Calu3 (cell line): ENCODE measurements at places on chromosomes 5 and 9. TPM values are rescaled to one million over a fixed set of nuclear protein-coding genes. Genes with fewer than 3 reads are reported as not detected.

ASS1 gene
- total RNA-seq = 40.3 and 78.9 TPM in 2 replicates

CDC25C gene
- 14.9 and 15.4 TPM in 2 replicates for total RNA-seq

STK32A gene
- total RNA-seq = 29.5 and 32.5 TPM in 2 replicates

RRAGA gene
- total RNA-seq = 39.7 and 40.6 TPM in 2 replicates

SOX30 gene
- 0.09 TPM in 1 of 2 replicates, not detected in the other for total RNA-seq

HMHB1 gene
- total RNA-seq = not detected in 2 replicates

DNA sequence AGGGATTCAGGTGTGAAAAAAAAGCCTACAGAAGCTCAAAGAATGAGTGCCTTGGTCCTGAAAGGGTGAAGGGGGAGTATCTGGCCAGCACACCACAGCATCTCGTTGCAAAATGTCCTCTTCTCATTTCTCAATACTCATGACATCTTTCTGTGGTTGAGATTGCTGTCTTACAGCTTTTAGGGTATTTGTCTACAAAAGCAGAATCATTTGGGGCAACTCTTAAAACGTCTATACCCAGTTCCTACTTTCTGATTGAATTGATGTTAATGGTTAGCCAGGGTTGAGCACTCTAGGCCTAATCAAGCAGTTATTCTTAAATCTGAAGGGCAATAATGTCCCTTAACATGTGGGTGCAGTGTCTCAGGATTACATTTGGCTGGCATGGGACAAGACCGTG lies 21.2 kb upstream of the PCSK5 start:
- H3K4me3 ChIP-seq = no peak overlapping the region
- no peak for DNase-seq
- H3K4me1 ChIP-seq = no peaks in the 10 kb centered on the region
- no peaks in the 10 kb centered on the region for H3K27me3 ChIP-seq
- H3K36me3 ChIP-seq = no peaks in the 10 kb centered on the region

DNA sequence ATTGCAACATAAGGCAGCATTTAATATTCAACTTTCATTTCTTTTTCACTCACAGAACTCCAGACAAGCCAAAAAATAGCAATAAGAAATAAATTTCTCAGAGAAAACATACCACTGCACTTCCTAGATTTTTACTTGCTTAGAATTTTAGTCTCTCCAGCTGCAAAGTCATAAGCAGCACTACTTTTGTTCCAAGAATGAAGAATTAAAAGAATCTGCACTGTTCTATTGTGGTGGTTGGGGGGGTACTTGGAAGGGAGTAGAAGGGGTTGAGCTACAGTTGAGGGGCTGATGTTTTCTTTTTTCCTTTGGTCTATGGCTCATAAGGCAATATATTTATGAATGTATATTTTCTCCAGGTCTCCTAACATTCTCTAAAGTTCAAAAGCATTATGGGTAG lies 144.5 kb downstream of the KIAA0825 start:
- no peaks in the 10 kb centered on the region for H3K4me1 ChIP-seq
- H3K36me3 ChIP-seq = no peaks in the 10 kb centered on the region
- no peak overlapping the region for H3K27ac ChIP-seq
- no peak overlapping the region for H3K4me3 ChIP-seq
- DNase-seq = no peak

GRCh38 chr5:107653685-107654084 lies 17.1 kb downstream of the EFNA5 start:
- DNase-seq = no peak
- H3K27ac ChIP-seq = peak overlapping the region; percentile 70
- H3K4me3 ChIP-seq = peak overlapping the region; percentile 54
- H3K36me3 ChIP-seq = peaks cover 19% of the 10 kb centered on the region
- peaks cover 53% of the 10 kb centered on the region for H3K4me1 ChIP-seq
- H3K27me3 ChIP-seq = no peaks in the 10 kb centered on the region

- no peak for DNase-seq
- no peak overlapping the region for H3K27ac ChIP-seq
- peaks cover 11% of the 10 kb centered on the region for H3K36me3 ChIP-seq
Observed at GRCh38 chr5:154945695-154946301, 4.9 kb downstream of the MRPL22 start.

DNA sequence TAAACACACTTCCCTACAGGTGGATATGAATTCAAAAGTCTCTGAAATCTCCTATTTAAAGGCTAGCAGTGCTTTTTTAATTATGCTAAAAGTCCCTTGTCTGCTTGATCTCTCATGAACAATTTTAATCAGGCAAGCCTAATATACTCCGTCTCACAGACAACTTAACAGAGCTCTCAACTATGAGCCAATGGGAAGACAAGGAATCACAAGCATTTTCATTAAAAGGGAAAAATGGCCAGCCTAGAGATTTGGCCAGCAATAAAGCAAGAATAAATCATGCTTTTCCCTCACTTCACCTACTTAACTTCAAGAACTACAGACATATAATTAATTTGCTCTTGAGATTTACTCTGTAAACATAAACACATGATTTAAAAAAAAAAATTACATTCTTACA lies 78.0 kb downstream of the RFX3 start:
- H3K27me3 ChIP-seq = no peaks in the 10 kb centered on the region
- DNase-seq = no peak
- no peaks in the 10 kb centered on the region for H3K36me3 ChIP-seq
- H3K27ac ChIP-seq = no peak overlapping the region
- H3K4me3 ChIP-seq = no peak overlapping the region

DNA sequence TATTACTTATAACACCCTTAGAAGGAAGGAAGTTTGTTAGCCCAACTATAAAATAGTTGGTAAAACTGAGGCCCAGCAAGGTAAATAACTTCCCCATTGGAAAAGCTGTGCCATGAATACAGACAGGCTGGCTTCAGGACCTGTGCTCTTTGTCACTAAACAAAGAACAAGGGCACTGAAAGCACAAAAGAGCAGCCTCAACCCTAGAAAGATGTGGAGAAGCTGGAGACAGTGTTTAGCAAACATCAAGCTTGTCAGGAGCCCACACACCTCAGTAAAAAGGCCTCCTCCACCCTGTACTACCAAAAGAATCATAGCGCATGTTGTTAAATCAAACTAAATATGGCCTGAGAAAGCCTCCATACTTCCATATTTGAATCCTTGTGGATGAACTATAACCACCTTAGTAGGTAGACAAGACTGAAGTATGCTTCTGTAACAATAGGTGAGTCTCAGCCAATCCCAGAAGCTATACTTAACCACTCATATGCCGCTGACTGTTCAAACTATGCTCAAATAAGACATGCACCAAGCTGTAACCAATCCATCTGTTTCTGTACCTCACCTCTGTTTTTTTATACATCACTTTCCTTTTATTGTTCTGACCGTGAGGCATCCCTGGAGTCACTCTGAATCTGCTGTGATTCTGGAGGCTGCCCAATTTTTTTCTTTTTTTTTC lies 18.4 kb upstream of the SCGB3A2 start:
- no peaks in the 10 kb centered on the region for H3K36me3 ChIP-seq
- H3K4me3 ChIP-seq = no peak overlapping the region
- no peak overlapping the region for H3K27ac ChIP-seq
- no peak for DNase-seq

DNA sequence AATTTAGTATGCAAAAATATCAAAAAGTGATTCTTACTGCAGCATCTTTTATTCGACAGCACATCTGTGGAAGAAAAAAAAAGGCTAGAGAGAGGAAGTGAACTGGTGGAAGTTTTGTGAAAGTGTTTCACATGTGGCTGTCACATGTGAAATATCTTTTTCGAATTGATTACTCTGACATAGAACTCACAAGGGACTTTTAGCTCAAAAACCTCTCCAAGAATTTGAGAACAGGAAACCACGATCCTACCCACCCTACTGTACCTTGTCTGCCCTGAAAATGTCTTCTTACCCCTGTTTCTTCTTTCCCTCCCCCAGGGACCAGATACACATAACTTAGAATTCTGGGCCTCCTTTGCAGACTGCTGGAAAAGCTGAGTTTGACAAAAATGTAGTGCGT lies 106.5 kb upstream of the PRRC1 start:
- H3K27me3 ChIP-seq = no peaks in the 10 kb centered on the region
- no peaks in the 10 kb centered on the region for H3K36me3 ChIP-seq
- no peak overlapping the region for H3K4me3 ChIP-seq
- H3K27ac ChIP-seq = no peak overlapping the region
- no peak for DNase-seq
- no peaks in the 10 kb centered on the region for H3K4me1 ChIP-seq

DNA sequence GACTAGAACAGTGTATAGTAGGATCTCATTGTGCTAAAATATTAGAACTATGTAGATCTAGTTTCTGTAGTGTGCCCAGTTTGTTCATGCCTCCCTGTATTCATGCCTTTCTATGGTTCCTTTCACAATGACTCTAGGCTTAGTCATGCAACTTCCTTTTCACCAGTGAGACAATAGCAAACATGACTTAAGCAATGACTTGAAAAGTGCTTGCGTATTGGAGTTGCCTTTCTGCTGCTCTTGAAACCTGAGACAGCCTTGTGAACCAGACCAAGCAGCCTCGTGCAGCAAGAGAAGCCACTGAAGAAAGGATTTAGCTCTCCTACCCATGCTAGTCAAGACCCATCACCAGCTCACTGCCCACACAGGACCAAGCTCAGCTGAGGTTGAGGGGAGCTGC lies 294.5 kb upstream of the TAS2R1 start:
- peak overlapping the region; percentile 90 for H3K27ac ChIP-seq
- H3K4me1 ChIP-seq = peaks cover 56% of the 10 kb centered on the region
- peak overlapping the region; percentile 34 for H3K4me3 ChIP-seq
- H3K36me3 ChIP-seq = peaks cover 8% of the 10 kb centered on the region
- peak; percentile 58 for DNase-seq

DNA sequence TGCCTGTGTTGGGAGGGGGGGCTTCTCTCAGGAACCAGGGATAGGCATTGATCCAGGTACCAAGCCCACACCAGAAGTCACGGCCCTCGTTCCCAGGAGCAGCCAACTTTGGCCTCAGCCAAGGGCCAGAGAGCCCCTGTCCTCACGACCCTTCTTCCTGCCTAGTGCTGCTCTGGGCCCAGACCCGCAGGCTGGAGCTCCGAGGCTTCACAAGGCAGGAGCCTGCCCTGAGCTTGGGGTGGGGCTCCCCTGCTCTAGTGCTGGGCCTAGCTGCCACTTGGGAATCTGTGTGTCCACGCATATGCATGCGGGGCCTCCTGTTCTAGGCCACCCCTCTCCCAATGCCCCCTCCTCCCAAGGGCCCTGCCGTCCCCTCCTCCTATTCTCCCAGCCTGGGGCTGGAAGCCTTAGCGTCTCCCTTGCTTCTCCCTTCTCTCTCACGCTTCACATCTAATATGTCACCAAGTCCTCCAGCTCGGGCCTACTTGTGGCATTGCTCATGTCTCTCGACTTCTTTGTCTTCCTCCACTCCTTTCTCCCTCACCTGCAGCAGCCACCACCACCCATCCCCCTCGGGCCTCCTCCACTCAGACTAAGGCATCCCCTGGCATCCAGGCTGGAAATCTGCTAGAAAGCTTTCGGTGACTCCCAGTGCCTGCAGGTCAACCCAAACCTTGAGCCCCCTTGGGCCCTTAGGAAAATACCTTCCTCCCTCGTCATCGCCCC lies 3.4 kb downstream of the UNC5A start:
- no peak overlapping the region for H3K27ac ChIP-seq
- H3K4me1 ChIP-seq = peaks cover 56% of the 10 kb centered on the region
- H3K4me3 ChIP-seq = no peak overlapping the region
- no peaks in the 10 kb centered on the region for H3K27me3 ChIP-seq
- H3K36me3 ChIP-seq = peaks cover 61% of the 10 kb centered on the region

DNA sequence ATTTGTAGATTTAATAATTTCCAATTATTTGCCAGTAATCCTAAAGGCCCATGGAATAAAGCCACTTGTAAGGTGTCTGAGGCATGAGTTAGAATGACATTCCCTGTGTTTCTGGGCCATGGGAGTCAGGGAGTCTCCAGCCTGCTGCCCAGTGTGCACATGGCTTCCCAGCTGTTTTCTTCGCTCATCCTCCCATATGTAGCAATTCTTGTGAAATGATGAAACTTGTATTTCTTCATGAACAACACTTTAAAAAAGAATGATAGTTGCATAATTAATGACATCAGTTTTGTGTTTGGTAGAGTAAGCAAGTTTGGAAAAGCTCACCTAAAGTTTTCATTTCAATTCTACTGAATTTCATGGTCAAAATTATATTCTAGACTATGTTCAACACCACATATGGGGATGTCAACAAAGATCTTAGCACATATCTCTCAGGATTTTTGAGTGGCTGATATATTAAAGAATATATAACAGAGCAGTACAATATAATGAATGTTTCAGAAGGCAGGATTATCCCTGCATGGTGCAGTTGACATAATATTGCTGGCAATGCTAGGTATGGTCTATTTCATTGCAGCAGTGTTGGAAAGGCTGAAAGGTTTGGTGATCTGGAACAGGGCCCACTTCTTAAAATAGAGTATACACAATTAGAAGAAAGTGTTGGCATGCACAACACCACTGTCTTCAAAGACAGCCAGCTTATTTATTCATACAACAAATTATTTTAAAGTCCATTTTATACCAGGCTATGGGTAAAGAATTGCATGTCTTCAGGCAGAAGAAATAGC lies 44.7 kb downstream of the GRIN3A start:
- H3K4me1 ChIP-seq = no peaks in the 10 kb centered on the region
- H3K27me3 ChIP-seq = no peaks in the 10 kb centered on the region
- H3K36me3 ChIP-seq = no peaks in the 10 kb centered on the region
- no peak overlapping the region for H3K27ac ChIP-seq
- no peak overlapping the region for H3K4me3 ChIP-seq

GRCh38 chr5:127022846-127023245 lies 7.5 kb downstream of the MARCHF3 start:
- H3K4me3 ChIP-seq = no peak overlapping the region
- H3K36me3 ChIP-seq = no peaks in the 10 kb centered on the region
- DNase-seq = no peak
- no peaks in the 10 kb centered on the region for H3K4me1 ChIP-seq
- H3K27me3 ChIP-seq = no peaks in the 10 kb centered on the region
